ENCODE measurements at places on chromosomes 7 and 10. TPM values are rescaled to one million over a fixed set of nuclear protein-coding genes. Genes with fewer than 3 reads are reported as not detected.

The TMEM140 gene
- 16.6 TPM for total RNA-seq

The OGDHL gene
- total RNA-seq = 0.21 TPM

The GPR37 gene
- not detected for total RNA-seq

The CCL24 gene
- not detected for total RNA-seq

The FGFBP3 gene
- 0.65 TPM for total RNA-seq

The NME8 gene
- not detected for total RNA-seq

The PNLIP gene
- total RNA-seq = not detected

The SMKR1 gene
- 1.9 TPM for total RNA-seq

The EVX1 gene
- not detected for total RNA-seq

DNA sequence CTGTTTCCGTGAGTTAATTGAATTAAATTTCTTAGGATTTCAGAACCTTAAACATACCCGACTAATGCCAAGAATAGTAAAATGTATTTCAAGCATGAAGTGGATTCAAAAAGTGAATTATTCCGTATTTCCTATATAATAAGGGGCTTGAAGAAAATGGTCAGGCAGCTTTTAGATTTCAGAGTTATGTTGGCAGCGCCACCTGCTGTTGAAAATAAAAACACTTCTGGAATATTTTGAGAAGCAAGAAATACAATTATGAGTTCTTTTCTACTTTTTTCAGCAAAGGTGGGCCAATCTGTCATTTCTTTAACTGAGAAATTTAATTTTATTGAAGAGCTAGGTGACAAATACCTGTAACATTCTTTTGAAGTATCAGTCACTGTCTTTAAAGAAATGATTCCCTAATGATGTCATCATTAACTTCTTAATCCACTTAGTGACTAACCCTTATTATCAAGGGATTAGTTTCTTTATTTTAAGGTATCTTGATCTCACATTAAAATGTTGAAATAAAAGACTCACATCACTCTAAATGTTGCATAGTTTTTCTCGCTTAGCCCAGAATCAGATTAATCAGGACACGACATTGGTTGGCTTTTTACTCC, 36.6 kb upstream of the AGR3 start:
- no peak for ATAC-seq

DNA sequence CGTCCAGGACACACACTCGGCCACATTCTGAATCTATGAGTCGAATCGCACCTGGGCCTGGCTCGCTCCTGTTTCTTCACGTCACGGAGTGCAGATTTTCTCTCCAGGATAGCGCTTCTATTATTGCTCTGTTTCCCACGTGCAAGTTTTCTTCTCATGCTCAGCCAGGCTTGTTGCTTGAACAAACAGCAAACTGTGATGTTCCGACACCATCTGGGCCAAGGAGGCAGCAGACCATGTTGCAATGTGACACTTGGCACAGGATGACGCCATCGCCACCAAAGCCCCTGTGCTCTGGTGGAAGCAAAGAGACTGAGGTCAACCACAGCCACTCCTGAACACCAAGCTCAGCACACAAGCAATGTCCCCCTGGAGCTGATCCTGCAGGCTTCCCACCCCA, 507.1 kb upstream of the ADARB2 start:
- ATAC-seq = no peak

DNA sequence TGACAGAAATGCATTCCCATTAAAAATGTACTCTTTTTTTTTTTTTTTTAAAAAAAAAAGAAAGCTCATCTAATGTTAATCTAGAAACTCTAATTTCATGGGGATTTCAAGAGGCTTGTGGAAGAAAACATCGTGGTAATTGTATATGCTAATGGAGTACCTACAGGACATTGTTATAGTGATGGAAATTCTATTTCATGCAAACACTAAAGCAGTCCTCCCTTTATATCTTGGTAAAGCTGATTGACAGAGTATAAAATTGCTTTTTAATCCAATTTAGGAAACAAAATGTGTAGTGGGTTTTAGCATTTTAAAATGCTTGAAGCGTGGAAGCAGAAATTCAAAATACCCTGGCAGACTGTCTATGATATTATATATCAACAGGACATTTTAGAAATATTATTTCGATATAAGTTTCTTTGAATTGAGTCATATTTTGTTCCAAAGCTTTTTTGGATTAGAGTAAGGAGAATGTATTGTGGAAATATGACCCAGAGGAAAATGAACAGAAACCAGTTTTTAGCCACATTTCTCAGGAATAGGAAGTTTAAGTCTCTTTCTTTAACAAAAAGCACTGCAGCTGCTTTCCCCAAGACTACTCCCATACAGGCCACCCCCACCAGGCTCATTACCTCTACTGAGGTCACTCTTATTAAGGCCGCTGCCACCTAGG, 121.9 kb downstream of the WNT2 start:
- ATAC-seq = no peak

DNA sequence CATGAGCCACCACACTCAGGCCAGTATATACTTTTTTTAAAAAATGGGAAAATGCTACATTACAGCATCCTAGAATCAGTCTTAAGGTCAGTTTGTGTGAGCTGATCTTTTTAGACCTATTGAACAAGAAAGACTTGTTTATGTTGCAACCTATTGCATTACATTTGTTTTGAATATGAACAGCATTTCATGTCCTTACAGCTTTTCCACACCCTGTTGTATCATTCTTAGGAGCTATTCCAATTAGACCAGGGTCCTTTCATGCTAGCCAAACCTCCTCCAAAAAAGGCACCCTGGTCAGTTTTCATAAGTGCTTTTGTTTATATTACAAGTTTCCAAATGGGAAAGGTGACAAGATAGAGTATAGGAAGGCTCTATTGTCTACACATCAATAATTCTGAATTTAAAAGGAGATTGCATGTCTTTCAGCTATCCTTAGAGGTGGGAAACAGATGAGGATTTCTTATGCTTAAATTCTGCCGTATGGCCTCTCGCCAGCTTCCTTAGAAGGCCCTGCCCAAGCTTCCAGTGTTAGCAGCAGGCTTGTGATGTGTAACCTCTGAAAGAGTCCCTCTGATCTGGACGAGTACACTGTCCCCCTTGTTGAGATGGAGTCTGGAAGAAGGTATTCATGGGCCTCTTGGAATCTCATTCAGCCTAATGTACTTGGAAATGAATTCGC, 171.9 kb downstream of the OTUD1 start:
- no peak for ATAC-seq

DNA sequence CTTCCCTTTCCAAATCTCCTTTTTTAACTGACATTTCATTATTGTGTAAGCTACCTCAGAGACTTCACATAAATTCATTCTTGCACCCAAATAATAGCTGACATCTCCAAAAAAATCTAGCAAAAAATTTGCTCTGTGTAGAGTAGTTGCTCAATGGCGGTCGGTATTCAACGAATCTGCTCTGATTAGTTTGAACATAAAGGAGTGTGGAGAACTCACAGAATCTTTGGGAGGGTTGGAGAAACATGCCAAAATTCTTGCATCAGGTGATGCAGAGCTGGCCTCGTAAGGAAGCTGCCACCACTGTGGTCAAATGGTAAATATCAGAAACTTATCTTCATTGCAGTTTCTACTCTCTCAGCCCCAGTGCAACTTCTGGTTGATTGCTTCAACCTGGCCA, 201.2 kb upstream of the MDFIC start:
- no peak for ATAC-seq

DNA sequence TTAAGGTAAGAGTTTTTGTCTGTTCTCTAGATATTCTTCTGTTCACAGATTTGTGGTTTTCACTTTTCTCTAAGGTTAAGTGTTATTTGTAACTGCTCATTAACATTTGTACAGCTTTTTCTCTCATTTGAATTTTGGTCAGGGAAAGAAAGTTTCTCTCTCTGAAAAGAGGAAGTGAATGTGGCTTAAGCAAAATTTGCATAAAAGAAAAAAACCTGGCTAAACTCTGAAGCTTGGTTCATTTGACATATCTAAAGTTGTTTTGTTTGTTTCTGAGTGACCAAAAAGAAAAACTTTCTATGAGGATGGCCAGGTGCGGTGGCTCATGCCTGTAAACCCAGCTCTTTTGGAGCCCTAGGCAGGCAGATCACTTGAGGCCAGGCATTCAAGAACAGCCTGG, 22.0 kb upstream of the SLC26A4 start:
- peak; percentile 44 for ATAC-seq

DNA sequence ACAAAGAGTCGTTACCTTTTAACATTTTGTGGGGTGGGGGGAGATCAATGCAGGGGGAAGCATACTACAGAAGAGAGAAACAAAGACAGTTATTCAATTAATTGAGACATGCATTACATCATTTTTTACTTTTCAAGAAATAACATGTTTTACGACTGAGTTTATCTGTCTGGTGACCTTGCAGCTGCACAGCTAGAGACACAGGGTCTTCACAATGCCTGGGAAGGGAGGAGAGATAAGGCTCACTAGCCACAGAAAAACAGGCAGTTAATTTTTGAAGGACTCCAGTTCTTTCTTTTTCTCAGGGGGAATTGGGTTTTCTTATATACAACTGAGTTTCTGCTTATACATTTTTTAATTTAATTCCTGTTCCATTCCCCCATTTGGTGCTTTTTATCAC, 30.1 kb downstream of the ZPBP start:
- ATAC-seq = no peak

GRCh38 chr10:12902135-12902572, 99.4 kb downstream of the CCDC3 start:
- no peak for ATAC-seq

DNA sequence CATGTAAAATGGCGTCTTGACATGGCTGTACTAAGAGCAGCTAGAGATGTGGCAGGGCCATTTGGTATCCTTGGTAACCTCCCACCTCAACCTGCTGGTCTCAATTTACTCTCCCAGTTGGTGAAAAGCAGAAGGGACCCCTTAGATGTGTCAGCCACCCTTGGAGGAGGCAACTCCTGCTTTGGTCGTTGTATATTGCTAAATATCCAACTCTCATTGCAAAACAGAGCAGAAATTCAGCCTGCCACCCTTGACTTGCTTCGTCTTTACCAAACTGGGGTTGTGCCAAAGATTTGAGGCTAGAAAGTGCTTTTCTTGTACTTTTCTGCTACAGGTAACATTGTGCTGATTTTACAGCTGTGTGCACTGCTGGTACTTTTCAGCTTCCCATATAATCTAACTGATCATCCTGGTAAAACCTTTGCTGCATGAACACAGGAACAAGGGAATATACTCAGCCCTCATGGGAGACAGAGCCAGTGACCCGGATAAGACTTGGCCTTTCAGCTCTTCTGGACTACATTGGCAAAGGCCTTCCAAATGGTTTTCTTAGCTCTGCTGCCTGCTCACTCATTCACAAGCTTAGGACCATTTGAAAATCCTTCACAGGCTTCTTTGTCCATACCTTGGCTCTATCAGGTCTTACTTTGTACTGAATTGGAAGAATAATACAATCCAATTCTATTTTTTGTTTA, 2.2 kb upstream of the VSTM4 start:
- no peak for ATAC-seq

GRCh38 chr7:67738958-67739357, 742.3 kb downstream of the TYW1 start:
- no peak for ATAC-seq

DNA sequence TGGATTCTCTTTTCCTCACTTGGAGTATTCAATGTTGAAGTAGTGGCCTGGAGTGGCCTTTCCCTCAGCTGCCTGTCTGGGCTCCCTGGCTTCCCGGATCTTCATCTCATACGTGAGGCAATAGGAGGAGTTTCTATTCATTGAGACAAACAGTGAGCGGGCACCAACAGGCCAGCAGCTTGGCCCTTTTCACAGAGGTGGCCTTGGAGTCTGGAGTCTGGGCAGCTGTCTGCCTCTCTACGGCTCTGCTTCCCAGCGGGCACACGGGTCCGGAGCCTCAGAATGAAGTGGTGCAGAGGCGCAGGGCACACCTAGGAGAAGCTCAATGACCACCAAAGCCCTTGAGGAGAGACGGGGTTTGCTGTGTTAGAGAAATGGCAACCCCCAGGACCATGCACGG, 169.4 kb downstream of the CCDC3 start:
- ATAC-seq = no peak

- no peak for ATAC-seq
These were observed 362.0 kb upstream of the NFE2L3 start for GRCh38 chr7:25789701-25790640.

DNA sequence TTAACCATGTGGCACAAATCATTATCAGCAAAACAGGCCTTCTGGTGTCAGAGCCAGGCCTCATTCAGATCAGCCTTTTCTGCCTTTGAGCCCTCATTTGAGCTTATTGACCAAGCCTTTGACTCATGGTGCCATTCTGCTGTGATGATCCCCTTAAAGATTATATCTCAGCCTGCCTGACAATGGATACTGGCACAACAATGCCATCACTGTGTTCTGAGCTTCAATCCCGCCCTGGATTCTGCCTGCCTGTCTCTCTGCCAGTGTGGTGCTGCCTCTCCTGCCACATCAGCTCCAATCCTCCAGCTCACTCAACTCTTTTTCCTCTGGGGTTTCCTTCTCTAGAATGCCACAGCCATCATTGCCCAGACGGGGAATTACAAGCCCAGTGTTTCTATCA, 52.6 kb downstream of the SRI start:
- no peak for ATAC-seq

DNA sequence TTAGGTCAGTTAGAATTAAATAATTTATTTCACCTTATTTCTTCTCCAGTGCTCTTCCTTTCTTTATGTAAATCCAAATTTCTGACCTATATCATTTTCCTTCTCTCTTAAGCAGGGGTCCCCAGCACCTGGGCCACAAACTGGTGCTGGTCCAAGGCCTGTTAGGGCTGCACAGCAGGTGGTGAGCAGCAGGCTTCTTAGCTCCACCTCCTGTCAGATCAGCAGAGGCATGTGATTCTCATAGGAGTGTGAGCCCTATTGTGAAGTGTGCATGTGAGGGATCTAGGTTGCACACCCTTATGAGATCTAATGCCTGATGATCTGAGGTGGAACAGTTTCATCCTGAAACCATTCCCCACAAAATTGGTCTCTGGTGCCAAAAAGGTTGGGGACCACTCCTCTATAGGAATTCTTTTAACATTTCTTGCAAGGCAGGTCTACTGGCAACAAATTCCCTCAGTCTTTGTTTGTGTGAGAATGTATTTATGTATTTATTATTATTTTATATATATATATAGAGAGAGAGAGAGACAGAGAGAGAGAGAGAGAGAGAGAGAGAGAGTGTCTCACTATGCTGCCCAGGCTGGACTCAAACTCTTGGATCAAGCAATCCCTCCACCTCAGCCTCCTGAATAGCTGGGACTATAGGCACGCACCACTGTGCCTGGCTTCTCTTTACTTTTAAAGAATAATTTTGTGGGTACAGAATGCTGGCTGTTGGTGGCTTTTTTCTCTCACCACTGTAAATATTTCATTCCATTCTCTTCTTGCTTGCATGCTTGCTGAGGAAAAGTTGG, 4.3 kb upstream of the ABCC2 start:
- ATAC-seq = no peak

Measured in activated T-helper 17 cell treated with anti-CD3 and anti-CD28 coated beads, Interleukin-2, amount 50 U/mL, for 72 hours (primary cell).